ENCODE measurements at places on chromosomes 6 and 20.

DNA sequence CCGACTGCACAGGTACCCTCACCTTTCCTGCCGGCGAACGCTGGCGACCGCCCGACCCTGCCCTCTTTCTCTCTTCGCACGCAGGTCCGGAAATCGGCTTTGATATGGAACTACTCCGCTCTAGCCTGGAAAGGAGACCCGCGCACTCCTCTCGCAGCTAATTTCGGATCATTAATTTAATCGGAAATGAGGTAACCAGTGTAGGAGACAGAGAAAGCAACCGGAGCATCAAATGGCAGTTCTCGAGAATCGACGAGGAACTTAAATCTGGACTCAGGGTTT, 949 bp upstream of the ATXN1 start:
- no peak for DNase-seq

DNA sequence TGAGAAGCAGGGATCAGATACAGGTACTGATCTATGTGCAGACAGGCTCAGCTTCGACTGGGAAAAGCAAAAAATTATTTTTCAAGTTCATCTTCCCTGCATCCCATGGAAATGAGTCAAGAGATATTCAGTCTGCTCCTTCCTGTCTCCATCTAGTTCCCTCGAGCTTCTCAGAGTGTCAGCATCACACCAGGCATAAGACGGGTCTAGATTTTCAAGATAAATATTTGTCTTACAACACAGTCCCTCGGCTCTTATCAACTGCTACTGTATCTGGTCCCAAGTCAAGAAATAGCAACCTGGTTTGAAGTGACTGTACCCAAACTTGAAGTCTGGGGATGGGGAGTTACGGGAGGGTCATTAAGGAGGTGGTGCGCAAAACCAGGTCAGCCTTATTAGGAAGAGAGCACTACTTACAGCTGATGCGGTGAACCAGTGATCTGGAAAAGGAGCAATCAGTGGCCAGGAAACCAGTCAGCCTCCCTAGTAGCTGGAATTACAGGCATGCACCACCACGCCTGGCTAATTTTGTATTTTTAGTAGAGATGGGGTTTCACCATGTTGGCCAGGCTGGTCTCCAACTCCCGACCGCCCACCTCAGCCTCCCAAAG, 29.7 kb downstream of the ZMYND8 start:
- DNase-seq, result no peak

DNA sequence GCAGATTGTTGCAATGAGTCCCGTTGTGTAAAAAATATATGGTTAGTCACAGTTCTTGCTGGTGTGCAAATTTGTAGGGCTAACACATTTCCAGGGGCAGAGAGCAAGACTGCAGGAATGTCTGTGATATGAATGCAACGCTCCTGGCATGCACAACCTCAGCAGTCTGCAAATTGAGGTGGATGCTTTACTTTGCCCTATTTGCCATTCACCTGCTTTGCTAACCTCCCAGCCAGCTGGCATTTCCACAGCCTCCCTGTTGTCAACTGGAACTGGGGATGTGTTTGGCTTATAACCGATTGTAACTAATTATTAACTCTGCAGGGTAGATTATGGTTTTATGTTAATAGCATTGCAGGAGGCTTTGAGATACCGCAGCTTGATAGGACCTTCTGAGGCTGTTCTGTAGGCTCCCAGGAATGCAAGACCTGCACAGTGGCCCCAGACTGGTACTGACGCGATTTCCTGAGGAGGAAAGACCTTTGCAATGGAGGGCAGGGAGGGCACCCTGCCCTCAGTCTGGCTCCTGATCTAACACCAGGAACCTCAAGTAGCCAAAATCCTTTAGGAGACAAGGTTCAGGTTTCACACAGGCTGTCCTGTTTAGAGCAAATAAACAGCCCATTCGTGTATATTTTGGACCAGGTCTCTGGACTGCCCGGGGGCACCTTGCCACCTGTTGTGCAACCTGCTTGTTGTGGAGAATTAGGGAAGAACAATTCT, 53.4 kb downstream of the EDN1 start:
- no peak for DNase-seq

DNA sequence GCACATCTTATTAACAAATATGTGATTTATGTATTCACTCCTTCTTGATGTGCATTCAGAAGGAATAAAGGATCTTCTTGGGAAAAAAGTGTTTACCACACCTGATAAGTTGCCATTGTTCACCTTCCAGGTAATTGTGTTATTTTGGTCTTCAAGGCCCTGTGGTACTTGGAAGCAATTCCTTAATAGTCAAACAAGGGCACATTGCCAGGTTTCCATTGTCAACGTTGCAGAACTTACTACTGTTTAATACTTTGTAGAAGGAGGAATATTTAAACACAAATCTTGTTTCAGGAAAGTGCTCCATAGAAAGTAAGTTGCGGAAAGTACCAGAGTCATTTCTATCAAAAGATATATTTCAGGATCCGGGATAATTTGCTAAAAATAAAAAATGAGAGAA, 129.5 kb upstream of the SGK1 start:
- no peak for DNase-seq
